ENCODE measurements at places on chromosomes 4 and X. TPM values are rescaled to one million over a fixed set of nuclear protein-coding genes. Genes with fewer than 3 reads are reported as not detected.

Gene KIF4A
- polyA plus RNA-seq, result 0.47 TPM

Gene C4orf36
- not detected for polyA plus RNA-seq

Gene IGSF1
- not detected for polyA plus RNA-seq

Gene SEPTIN11
- polyA plus RNA-seq, result 17.1 TPM

DNA sequence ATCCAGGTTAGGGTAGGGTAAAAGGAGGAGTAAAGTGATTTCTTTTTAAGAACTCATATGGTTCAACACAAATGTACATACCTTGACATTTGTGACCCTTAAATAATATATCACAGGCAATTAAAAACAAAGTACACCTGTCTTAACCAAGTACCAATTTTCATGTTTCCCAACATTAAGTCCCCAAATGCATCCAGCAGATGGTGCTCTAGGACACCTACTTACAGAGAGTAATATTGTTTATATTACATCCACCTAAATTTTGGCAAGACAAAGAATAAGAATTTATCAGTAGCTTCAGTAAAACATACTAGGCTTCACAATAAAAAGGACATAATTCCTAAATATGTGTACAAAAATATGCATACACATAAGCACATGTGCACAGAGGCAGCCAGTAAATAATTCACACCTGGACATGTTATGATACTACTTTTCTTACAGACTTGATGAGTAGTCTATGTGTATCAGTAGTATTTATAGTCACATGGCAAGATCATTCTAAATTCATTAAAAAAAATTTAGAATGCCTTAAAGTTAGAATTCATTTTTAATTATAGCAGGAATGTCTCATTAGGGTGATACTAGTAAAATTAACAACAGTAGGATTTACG, 219.7 kb downstream of the DCLK2 start:
- H3K27me3 ChIP-seq, result no peaks in the 10 kb centered on the region
- H3K27ac ChIP-seq, result no peak overlapping the region
- no peak for DNase-seq
- no peaks in the 10 kb centered on the region for H3K4me1 ChIP-seq

GRCh38 chr4:82811838-82812341, 13.3 kb upstream of the SCD5 start:
- H3K4me1 ChIP-seq, result no peaks in the 10 kb centered on the region
- H3K36me3 ChIP-seq, result peaks cover under 1% of the 10 kb centered on the region
- no peak for DNase-seq
- H3K27ac ChIP-seq, result no peak overlapping the region
- H3K27me3 ChIP-seq, result no peaks in the 10 kb centered on the region

DNA sequence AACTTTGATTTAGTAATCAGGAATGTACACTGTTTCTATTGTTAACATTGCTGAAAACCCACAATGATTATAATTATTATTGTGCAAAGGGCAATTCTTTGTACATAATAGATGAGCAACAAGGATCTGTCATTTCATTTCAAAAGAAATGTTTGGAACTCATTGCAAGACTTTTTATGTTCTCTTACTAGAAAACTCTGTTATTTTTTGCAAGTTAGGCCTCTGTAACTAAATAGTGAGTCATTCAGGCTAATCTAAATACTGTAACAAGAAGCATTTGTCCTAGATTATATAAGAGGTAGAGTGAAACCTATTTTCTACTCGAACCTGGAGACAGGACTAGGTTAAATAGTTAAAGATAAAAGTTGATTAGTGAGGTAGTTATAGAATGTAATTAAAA, 93.2 kb upstream of the FAM47B start:
- no peaks in the 10 kb centered on the region for H3K27me3 ChIP-seq
- H3K4me3 ChIP-seq, result no peak overlapping the region

GRCh38 chr4:126899331-126899801, 733.4 kb upstream of the INTU start:
- no peaks in the 10 kb centered on the region for H3K27me3 ChIP-seq
- DNase-seq, result no peak
- H3K27ac ChIP-seq, result no peak overlapping the region

DNA sequence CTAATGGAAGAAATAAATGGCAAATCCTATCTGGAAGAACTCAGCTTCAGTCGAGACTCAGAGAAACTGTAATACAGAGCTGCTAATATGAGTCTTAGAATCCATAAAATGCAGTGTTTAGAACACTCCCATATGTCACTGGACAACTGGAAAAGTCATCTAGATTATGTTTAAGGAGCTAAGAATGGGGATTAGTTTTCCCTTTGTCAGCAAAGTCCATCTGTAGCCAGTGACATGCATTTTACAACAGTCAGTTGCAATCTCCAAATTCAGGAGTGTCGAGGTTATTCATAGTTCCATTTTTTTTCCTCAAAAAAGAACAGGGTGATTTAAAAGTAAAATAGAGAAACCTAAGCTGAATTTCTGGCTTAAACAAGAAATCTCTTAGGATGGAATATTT, 516.6 kb upstream of the GALNT7 start:
- H3K27ac ChIP-seq, result no peak overlapping the region
- H3K27me3 ChIP-seq, result no peaks in the 10 kb centered on the region
- H3K4me3 ChIP-seq, result no peak overlapping the region
- H3K4me1 ChIP-seq, result no peaks in the 10 kb centered on the region
- no peaks in the 10 kb centered on the region for H3K36me3 ChIP-seq

DNA sequence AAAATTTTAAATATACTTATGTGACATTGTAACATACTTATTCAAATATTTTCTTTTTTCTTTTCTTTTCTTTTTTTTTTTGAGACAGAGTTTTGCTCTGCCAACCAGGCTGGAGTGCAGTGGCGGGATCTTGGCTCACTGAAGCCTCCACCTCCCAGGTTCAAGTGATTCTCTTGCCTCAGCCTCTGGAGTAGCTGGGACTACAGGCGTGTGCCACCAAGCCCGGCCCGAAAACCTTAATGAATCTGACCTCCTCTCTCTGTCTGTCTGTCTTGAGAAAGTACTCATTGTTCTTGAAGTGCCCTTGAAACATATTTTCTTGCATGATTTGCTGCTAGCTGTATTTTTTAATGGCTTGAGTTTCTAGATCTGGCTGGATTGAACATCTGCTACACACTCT, 136.8 kb downstream of the ANAPC4 start:
- H3K27me3 ChIP-seq, result peaks cover 3% of the 10 kb centered on the region
- H3K36me3 ChIP-seq, result no peaks in the 10 kb centered on the region
- H3K4me3 ChIP-seq, result no peak overlapping the region
- H3K4me1 ChIP-seq, result no peaks in the 10 kb centered on the region
- DNase-seq, result no peak

- H3K27ac ChIP-seq, result no peak overlapping the region
- H3K27me3 ChIP-seq, result no peaks in the 10 kb centered on the region
- no peak overlapping the region for H3K4me3 ChIP-seq
- H3K36me3 ChIP-seq, result no peaks in the 10 kb centered on the region
- no peaks in the 10 kb centered on the region for H3K4me1 ChIP-seq
Measured at GRCh38 chrX:138411048-138411447, 300.5 kb downstream of the FGF13 start.

DNA sequence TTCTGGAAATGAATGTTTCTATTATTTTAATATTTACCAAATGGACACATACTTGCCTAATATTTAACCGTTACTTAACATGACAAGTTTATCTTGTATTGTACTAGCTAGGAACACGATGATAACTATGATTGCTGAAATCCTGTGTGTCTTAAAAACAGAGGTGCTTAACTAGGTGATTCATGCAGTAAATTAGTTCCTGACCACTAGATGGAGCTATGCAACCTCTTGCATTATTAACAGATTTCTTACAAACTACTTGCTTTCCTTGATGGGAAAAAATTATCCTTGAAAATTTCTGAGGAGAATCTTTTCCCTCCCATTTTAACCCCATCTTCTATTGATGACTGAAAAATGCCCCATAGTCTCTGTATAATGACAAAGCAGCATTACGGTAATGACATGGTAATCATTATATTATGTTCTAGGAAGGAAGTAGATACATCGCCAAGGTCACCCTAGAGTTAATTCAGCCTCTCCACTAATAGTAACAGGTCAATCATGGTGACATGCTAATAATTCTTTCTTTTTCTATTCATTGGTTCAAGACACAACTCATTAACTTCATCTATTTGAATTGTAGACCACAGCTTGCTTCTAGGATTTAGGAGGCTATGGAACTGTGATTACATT, 844.2 kb downstream of the RAPGEF2 start:
- no peaks in the 10 kb centered on the region for H3K36me3 ChIP-seq
- H3K4me1 ChIP-seq, result no peaks in the 10 kb centered on the region
- no peak overlapping the region for H3K27ac ChIP-seq
- no peak for DNase-seq
- H3K27me3 ChIP-seq, result no peaks in the 10 kb centered on the region
- H3K4me3 ChIP-seq, result no peak overlapping the region

GRCh38 chr4:910366-911091, 21.6 kb downstream of the GAK start:
- H3K36me3 ChIP-seq, result peaks cover 41% of the 10 kb centered on the region
- DNase-seq, result no peak
- H3K27me3 ChIP-seq, result no peaks in the 10 kb centered on the region
- peaks cover 6% of the 10 kb centered on the region for H3K4me1 ChIP-seq

DNA sequence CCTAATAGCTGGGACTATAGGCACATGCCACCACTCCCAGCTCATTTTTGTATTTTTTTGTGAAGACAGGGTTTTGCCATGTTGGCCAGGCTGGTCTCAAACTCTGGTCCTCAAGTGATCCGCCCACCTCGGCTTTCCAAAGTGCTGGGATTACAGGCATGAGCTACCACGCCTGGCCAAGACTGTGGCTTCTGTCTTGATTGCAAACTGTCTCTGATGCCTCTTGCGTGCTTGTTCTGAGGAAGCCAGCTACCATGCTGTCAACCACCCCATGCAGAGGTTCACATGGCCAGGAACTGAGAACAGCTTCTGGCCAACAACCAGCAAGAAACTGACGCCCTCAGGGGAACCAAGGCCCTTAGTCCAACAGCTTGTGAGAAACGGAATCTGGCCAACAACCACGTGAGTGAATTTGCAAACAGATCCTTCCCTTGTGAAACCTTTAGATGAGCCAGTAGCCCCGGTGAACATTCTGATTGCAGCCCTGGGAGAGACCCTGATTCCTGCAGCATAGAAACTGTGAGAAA, 71.2 kb downstream of the SUPT20HL2 start:
- H3K36me3 ChIP-seq, result no peaks in the 10 kb centered on the region
- no peak overlapping the region for H3K27ac ChIP-seq
- H3K4me1 ChIP-seq, result no peaks in the 10 kb centered on the region
- no peaks in the 10 kb centered on the region for H3K27me3 ChIP-seq
- no peak for DNase-seq
- no peak overlapping the region for H3K4me3 ChIP-seq
